A549 treated with Hydrocortisone at 1 μM for 4 hours (cell line): ENCODE measurements at places on chromosomes 5 and 9. TPM values are rescaled to one million over a fixed set of nuclear protein-coding genes. Genes with fewer than 3 reads are reported as not detected.

The ANKRD18A gene
- total RNA-seq, result 8.1 to 12.4 TPM (median 9.1 TPM) in 5 replicates

The PCDHGA9 gene
- 0.05 to 0.07 TPM (median 0.07 TPM) in 4 of 5 replicates, not detected in the other for total RNA-seq

The SLC34A1 gene
- not detected in 5 replicates for total RNA-seq

The SPATA31D4 gene
- total RNA-seq, result not detected in 5 replicates

The TAF11L5 gene
- not detected in 5 replicates for total RNA-seq

The SPATA31A3 gene
- total RNA-seq, result not detected in 5 replicates
